Sigmoid colon (tissue), 7 donors: ENCODE measurements at places on chromosomes 13 and 19. TPM values are rescaled to one million over a fixed set of nuclear protein-coding genes. Genes with fewer than 3 reads are reported as not detected.

The ICAM1 gene
- 11.0 TPM for total RNA-seq

The PEX11G gene
- total RNA-seq, result 2.3 TPM

- no peak overlapping the region for H3K27ac ChIP-seq
- no peak overlapping the region for H3K4me3 ChIP-seq
- no peaks in the 10 kb centered on the region for H3K4me1 ChIP-seq
Measured at GRCh38 chr13:25429466-25429865, 57.7 kb downstream of the ATP8A2 start.

The RDH8 gene
- not detected for total RNA-seq

DNA sequence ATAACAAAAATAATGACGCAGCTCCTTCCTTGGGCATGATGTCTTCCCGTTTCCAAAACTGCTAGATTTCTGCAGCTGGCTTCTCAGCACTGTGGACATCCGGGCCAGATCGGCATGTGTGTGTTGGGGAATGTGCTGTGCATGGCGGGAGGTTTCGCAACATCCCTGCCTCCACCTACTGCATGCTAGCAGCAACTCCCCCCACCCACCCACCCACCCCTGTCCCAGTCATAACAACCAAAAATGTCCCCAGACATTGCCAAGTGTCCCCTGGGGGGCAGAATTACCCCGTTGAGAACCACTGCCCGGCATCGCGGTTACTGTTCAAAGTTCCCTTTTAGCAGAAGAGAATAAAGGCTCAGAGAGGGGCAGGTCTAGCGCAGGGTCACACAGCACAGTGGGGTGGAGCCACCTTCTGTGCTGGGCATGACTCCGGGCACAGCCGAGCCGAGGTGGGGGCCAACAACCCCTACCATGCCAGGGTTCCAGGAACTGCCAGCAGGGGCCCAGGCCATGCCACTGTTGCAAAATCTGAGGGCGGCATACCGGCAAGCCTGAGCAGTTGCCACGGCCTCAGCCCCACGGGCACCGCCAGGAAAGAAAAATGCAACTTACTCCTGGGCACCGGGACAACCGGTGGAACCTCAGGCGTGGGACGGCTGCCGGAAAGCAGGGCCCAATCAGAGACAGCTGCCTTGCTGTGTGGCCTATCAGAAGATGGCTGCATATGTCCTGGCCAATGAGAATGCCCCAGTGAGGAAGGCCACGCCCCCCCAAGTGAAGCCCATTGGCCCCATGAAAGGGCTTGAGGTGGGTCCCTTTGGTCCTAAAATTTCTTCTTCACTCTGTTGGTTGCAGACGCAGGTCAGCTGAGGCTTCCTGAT, 22.5 kb upstream of the NFIC start:
- peak; percentile 96 for DNase-seq
- H3K27me3 ChIP-seq, result no peaks in the 10 kb centered on the region
- peaks cover 63% of the 10 kb centered on the region for H3K4me1 ChIP-seq
- H3K4me3 ChIP-seq, result peak overlapping the region; percentile 36

DNA sequence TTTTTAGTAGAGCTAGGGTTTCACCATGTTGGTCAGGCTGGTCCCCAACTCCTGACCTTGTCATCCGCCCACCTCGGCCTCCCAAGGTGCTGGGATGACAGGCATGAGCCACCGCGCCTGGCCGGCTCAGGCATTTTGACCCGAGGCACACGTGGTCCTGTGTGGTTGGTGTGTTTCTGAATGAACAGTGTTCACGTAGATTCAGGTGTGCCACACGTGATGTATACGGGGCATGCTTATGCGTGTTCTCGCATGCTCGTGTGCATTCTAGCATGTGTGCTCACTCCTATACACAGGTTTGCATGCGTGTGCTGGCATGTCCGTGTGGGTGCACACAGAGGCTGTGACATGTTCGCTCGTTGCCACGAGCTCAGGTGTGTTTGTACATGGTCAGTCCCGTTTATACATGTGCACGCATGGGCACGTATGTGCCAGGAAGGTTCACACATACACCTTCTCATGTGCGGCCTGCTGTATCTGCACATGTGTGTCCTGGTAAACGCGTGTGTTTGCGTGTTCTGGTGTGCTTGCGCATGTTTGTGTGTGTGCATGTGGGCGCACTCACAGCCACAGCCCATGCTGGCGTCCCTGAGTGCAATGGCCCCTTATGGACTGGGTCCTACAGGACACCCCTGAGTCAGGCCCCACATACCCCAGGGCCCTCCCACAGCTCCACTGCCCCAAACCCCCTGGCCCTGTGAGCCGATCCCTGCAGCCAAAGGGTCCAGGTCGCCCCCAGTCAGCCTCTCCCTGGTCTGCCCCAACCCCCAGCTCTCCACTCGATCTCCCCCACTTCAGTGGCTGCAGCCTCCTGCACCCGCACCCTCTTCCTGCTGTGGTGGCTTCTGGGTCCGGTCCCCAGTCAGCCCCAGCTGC, 20.6 kb upstream of the TCF3 start:
- no peak overlapping the region for H3K27ac ChIP-seq
- no peak for DNase-seq

- no peaks in the 10 kb centered on the region for H3K36me3 ChIP-seq
- no peak overlapping the region for H3K27ac ChIP-seq
- H3K27me3 ChIP-seq, result no peaks in the 10 kb centered on the region
- DNase-seq, result no peak
Measured at GRCh38 chr13:26168237-26168814, 53.8 kb downstream of the RNF6 start.

The ZNF100 gene
- 7.8 TPM for total RNA-seq

The ZNF729 gene
- not detected for total RNA-seq

GRCh38 chr13:113024466-113024865, 55.5 kb downstream of the MCF2L start:
- no peak for DNase-seq
- no peak overlapping the region for H3K27ac ChIP-seq
- H3K27me3 ChIP-seq, result peaks cover 29% of the 10 kb centered on the region
- no peaks in the 10 kb centered on the region for H3K36me3 ChIP-seq
- no peak overlapping the region for H3K4me3 ChIP-seq
- no peaks in the 10 kb centered on the region for H3K4me1 ChIP-seq

- no peaks in the 10 kb centered on the region for H3K27me3 ChIP-seq
- H3K27ac ChIP-seq, result peak overlapping the region; percentile 97
Measured at GRCh38 chr19:12779162-12779993, 4.0 kb upstream of the HOOK2 start.

GRCh38 chr13:53238261-53238660, 209.6 kb downstream of the OLFM4 start:
- no peak overlapping the region for H3K27ac ChIP-seq
- H3K4me3 ChIP-seq, result no peak overlapping the region
- no peak for DNase-seq
- no peaks in the 10 kb centered on the region for H3K27me3 ChIP-seq
- H3K4me1 ChIP-seq, result peaks cover 6% of the 10 kb centered on the region

The PGLYRP2 gene
- not detected for total RNA-seq

- no peak overlapping the region for H3K4me3 ChIP-seq
- peaks cover 20% of the 10 kb centered on the region for H3K36me3 ChIP-seq
- no peak overlapping the region for H3K27ac ChIP-seq
- DNase-seq, result no peak
Measured at GRCh38 chr13:51255556-51255955, 33.4 kb downstream of the FAM124A start.

- H3K27me3 ChIP-seq, result no peaks in the 10 kb centered on the region
- no peak overlapping the region for H3K4me3 ChIP-seq
- no peaks in the 10 kb centered on the region for H3K4me1 ChIP-seq
- DNase-seq, result no peak
Measured at GRCh38 chr13:28741084-28741491, 22.3 kb upstream of the SLC46A3 start.

- no peak overlapping the region for H3K4me3 ChIP-seq
- DNase-seq, result no peak
- no peak overlapping the region for H3K27ac ChIP-seq
Measured at GRCh38 chr19:29690842-29691241, 24.2 kb downstream of the C19orf12 start.

- no peaks in the 10 kb centered on the region for H3K27me3 ChIP-seq
- no peaks in the 10 kb centered on the region for H3K36me3 ChIP-seq
- H3K4me1 ChIP-seq, result peaks cover 12% of the 10 kb centered on the region
- peak overlapping the region; percentile 27 for H3K27ac ChIP-seq
- no peak overlapping the region for H3K4me3 ChIP-seq
- DNase-seq, result peak; percentile 79
Measured at GRCh38 chr13:104571161-104571892, 1505.1 kb upstream of the SLC10A2 start.

GRCh38 chr13:50282016-50282415, 266.8 kb downstream of the KCNRG start:
- no peak overlapping the region for H3K27ac ChIP-seq
- no peak overlapping the region for H3K4me3 ChIP-seq
- H3K4me1 ChIP-seq, result no peaks in the 10 kb centered on the region
- DNase-seq, result no peak
- H3K36me3 ChIP-seq, result no peaks in the 10 kb centered on the region

DNA sequence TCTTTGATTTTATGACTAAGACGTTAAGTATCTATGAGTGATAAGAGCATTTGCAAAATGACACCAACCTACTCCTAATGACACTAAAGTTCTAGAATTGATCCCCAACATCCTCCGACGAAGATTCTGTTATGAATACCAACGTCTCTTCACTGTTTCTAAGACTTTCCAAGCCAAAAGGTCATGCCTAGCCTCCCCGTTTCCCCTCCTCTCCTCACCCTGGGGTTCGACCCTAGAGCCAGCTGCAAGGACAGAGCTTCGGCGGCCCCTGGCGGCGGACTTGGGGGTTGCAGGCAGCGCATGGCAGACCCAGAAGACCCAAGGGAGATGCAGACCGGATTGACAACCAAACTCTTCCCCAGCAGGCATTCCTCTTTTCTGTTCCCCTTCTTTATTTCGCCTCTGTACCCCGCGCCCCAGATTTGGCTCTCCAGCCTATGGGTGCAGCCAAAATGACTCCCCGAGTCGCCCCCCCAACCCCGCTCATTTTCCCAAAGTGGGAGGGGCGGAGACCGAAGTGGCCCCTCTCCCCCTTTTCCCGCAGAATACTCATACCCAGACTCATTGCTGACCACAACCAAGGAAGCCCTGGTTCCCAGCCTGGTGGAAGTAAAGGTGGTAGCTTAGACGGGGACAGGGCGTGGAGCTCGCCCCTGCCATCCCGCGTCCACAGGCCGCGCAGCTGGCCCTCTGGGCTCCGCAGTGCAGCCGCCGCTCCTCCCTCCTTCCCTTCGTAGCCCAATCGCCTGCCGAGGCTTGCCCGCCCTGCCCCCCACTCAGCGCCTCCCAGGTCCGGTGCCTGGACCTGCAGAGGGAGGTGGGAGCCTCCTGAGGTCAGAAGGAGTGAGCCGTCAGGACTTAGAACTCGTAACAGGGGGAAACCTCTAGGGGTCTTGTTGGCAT, 4.1 kb upstream of the EML2 start:
- H3K27ac ChIP-seq, result no peak overlapping the region
- no peak overlapping the region for H3K4me3 ChIP-seq
- no peaks in the 10 kb centered on the region for H3K4me1 ChIP-seq
- peaks cover 15% of the 10 kb centered on the region for H3K27me3 ChIP-seq
- peak; percentile 86 for DNase-seq

- H3K27ac ChIP-seq, result no peak overlapping the region
- no peaks in the 10 kb centered on the region for H3K27me3 ChIP-seq
- DNase-seq, result no peak
- H3K4me1 ChIP-seq, result no peaks in the 10 kb centered on the region
- peak overlapping the region; percentile 5 for H3K4me3 ChIP-seq
Measured at GRCh38 chr13:33787051-33787591, 30.8 kb upstream of the RFC3 start.

DNA sequence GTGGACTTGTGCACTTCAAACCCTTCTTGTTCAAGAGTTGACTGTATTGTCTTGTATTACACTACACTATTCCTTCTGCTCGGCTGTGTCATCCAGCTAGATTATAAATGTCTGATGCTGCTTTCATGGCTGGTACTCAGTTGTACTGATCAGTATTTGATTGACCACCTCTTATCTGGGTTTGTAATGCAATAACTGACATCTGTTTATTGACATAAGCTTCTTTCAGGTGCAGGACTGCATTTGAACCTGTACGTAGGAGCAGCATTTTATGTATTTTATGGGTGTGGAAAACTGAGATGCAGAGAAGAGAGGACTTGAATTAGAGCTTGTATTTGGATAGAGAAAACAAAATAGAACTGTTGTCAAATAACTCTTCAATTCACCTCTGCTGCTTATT, 309.2 kb downstream of the FGF9 start:
- no peaks in the 10 kb centered on the region for H3K36me3 ChIP-seq
- H3K27ac ChIP-seq, result no peak overlapping the region
- H3K4me3 ChIP-seq, result no peak overlapping the region
- no peaks in the 10 kb centered on the region for H3K4me1 ChIP-seq

DNA sequence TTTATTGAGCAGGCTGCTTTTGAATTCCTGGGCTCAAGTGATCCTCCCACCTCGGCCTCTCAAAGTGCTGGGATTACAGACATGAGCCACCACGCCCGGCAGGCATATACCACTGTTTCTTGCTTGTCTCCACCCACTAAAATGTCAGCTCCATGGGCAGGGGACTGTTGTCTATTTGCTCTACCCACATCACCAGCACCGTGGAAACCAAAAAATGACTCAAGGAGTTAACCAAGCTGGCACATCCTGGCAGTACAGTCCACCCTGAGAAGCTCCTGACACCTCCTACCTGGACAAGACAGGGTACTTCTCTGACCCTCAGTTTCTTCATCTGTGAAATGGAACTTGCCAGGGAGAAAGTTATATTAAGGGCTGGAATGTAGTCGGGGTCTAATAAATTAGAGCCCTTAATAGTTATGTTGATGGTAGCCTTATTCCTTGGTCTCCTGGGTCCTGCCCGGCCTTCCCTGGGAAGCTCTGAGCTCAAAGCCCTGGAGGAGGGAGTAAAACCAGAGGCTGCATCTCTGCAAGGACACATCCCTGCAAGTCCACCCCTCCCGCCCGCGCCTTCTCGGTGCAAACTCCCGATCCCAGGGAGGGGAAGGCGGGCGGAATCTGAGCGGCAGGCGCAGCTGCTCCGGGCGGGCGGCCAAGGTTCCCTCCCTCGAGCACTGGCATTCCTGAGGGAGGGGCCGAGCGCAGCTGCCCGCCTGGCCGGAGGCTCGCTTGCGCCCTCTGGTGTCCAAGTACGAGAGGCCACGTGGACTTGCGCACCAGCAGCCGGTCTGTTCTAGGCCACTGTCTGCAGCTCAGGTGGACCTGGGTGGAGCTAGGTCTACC, 14.1 kb downstream of the RDH8 start:
- H3K27ac ChIP-seq, result no peak overlapping the region
- peaks cover 5% of the 10 kb centered on the region for H3K4me1 ChIP-seq
- peak overlapping the region; percentile 4 for H3K4me3 ChIP-seq
- H3K27me3 ChIP-seq, result peaks cover 16% of the 10 kb centered on the region
- H3K36me3 ChIP-seq, result no peaks in the 10 kb centered on the region

- no peak overlapping the region for H3K4me3 ChIP-seq
- H3K36me3 ChIP-seq, result no peaks in the 10 kb centered on the region
- DNase-seq, result no peak
- no peak overlapping the region for H3K27ac ChIP-seq
- no peaks in the 10 kb centered on the region for H3K4me1 ChIP-seq
- H3K27me3 ChIP-seq, result no peaks in the 10 kb centered on the region
Measured at GRCh38 chr13:68440874-68441273, 1210.7 kb upstream of the PCDH9 start.

The SLC25A41 gene
- not detected for total RNA-seq

- no peak overlapping the region for H3K27ac ChIP-seq
- no peaks in the 10 kb centered on the region for H3K4me1 ChIP-seq
- H3K36me3 ChIP-seq, result peaks cover 13% of the 10 kb centered on the region
- no peak overlapping the region for H3K4me3 ChIP-seq
- no peak for DNase-seq
Measured at GRCh38 chr19:54133312-54133956, 4.1 kb upstream of the CNOT3 start.

- H3K36me3 ChIP-seq, result no peaks in the 10 kb centered on the region
- H3K27ac ChIP-seq, result no peak overlapping the region
- no peak overlapping the region for H3K4me3 ChIP-seq
- no peak for DNase-seq
Measured at GRCh38 chr13:60583196-60583888, 186.3 kb downstream of the TDRD3 start.

The CGB7 gene
- total RNA-seq, result not detected
